ENCODE measurements at places on chromosomes 2 and 18.

GRCh38 chr2:115574667-115575066 is 1132.2 kb downstream of the DPP10 start:
- no peak for DNase-seq
- H3K36me3 ChIP-seq, result no peaks in the 10 kb centered on the region
- H3K27ac ChIP-seq, result no peak overlapping the region
- H3K4me3 ChIP-seq, result no peak overlapping the region
- H3K4me1 ChIP-seq, result no peaks in the 10 kb centered on the region

DNA sequence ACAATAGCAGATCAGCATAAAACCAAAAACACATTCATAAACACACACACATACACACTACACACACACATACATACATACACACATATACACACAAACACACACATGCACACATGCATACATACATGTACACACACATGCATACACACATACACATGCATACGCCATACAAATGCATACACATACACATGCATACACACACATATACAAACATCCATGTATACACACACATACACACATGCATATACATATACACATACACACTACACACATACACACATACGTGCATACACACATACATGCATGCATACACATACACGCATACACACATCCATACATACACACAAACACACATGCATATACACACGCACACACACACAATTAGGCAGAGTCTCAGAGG is 490.1 kb downstream of the TNS1 start:
- no peak overlapping the region for H3K4me3 ChIP-seq
- H3K27ac ChIP-seq, result no peak overlapping the region
- no peak for DNase-seq
- no peaks in the 10 kb centered on the region for H3K36me3 ChIP-seq
- H3K4me1 ChIP-seq, result no peaks in the 10 kb centered on the region
- H3K27me3 ChIP-seq, result peaks cover 4% of the 10 kb centered on the region

- H3K4me3 ChIP-seq, result no peak overlapping the region
- no peak overlapping the region for H3K27ac ChIP-seq
- no peaks in the 10 kb centered on the region for H3K4me1 ChIP-seq
- no peaks in the 10 kb centered on the region for H3K36me3 ChIP-seq
- H3K27me3 ChIP-seq, result no peaks in the 10 kb centered on the region
- DNase-seq, result no peak
Measured at GRCh38 chr2:187527262-187527661, 27.0 kb downstream of the TFPI start.

- H3K36me3 ChIP-seq, result no peaks in the 10 kb centered on the region
- DNase-seq, result no peak
- no peak overlapping the region for H3K4me3 ChIP-seq
Measured at GRCh38 chr2:85516653-85517389, 22.1 kb upstream of the MAT2A start.

GRCh38 chr2:105584435-105585010 is 160.2 kb upstream of the NCK2 start:
- H3K4me3 ChIP-seq, result no peak overlapping the region
- DNase-seq, result no peak

- no peak overlapping the region for H3K4me3 ChIP-seq
- no peak for DNase-seq
- H3K4me1 ChIP-seq, result no peaks in the 10 kb centered on the region
- H3K27me3 ChIP-seq, result no peaks in the 10 kb centered on the region
- H3K27ac ChIP-seq, result no peak overlapping the region
- no peaks in the 10 kb centered on the region for H3K36me3 ChIP-seq
Measured at GRCh38 chr2:192948316-192948715, 753.6 kb upstream of the TMEFF2 start.

- no peak overlapping the region for H3K4me3 ChIP-seq
- H3K27ac ChIP-seq, result no peak overlapping the region
- no peaks in the 10 kb centered on the region for H3K27me3 ChIP-seq
- DNase-seq, result no peak
- peaks cover 3% of the 10 kb centered on the region for H3K36me3 ChIP-seq
Measured at GRCh38 chr2:96792772-96793749, 23.0 kb upstream of the CNNM3 start.

GRCh38 chr2:172437419-172438341 is 10.3 kb downstream of the ITGA6 start:
- no peaks in the 10 kb centered on the region for H3K27me3 ChIP-seq
- peaks cover 30% of the 10 kb centered on the region for H3K36me3 ChIP-seq
- DNase-seq, result peak; percentile 63
- H3K4me1 ChIP-seq, result peaks cover 23% of the 10 kb centered on the region
- H3K27ac ChIP-seq, result no peak overlapping the region
- no peak overlapping the region for H3K4me3 ChIP-seq

DNA sequence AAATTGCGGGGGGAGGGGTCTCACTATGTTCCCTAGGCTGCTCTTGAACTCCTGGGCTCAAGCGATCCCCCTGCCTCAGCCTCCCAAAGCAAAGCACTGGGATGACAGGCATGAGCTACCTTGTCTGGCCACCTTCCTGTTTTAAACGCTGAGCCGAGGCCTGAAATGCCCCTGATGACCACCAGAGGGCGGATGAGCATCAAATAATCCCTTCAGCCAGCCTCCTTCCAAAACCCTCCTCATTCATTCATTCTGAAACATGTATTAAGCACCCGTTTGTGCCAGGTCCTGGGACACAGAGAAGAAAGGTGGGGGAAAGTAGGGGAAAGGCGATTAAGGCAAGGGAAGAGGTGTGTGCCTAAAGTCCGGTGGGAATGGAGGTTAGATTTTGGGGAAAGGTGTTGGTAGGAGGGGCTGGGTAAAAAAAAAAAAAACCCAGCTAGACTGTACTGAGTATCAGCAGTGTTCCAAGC is 30.7 kb upstream of the PTMA start:
- H3K27me3 ChIP-seq, result peaks cover 34% of the 10 kb centered on the region
- H3K36me3 ChIP-seq, result no peaks in the 10 kb centered on the region
- H3K27ac ChIP-seq, result no peak overlapping the region
- no peak overlapping the region for H3K4me3 ChIP-seq
- peak; percentile 90 for DNase-seq
- H3K4me1 ChIP-seq, result peaks cover 34% of the 10 kb centered on the region

- peaks cover 34% of the 10 kb centered on the region for H3K36me3 ChIP-seq
- H3K27me3 ChIP-seq, result no peaks in the 10 kb centered on the region
Measured at GRCh38 chr2:69766014-69766413, 24.1 kb downstream of the ANXA4 start.

- no peaks in the 10 kb centered on the region for H3K4me1 ChIP-seq
- no peak overlapping the region for H3K4me3 ChIP-seq
- no peak for DNase-seq
- peaks cover 10% of the 10 kb centered on the region for H3K27me3 ChIP-seq
- H3K27ac ChIP-seq, result no peak overlapping the region
Measured at GRCh38 chr2:69287544-69287943, 99.5 kb downstream of the GFPT1 start.

GRCh38 chr18:25467226-25467987 is 115.4 kb upstream of the ZNF521 start:
- H3K4me3 ChIP-seq, result no peak overlapping the region
- H3K36me3 ChIP-seq, result no peaks in the 10 kb centered on the region
- H3K27ac ChIP-seq, result no peak overlapping the region
- H3K27me3 ChIP-seq, result no peaks in the 10 kb centered on the region
- no peaks in the 10 kb centered on the region for H3K4me1 ChIP-seq
- no peak for DNase-seq

DNA sequence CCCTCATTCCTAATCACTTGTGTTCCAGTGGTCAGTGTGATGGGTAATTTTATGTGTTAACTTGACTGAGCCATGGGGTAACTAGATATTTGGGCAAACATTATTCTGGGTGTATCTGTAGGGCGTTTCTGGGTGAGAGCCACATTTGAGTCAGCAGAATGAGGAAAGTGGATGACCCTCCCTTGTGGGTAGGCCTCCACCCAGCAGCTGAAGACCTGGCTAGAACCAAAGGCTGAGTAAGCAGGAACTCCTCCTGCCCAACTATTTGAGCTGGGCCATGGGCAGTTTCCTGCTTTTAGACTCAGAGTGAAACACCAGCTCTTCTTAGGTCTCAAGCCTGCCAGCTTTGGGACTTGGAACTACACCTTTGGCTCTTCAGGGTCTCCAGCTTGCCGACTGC is 141.8 kb downstream of the ACKR3 start:
- H3K27ac ChIP-seq, result no peak overlapping the region
- no peaks in the 10 kb centered on the region for H3K4me1 ChIP-seq
- DNase-seq, result no peak
- no peak overlapping the region for H3K4me3 ChIP-seq

DNA sequence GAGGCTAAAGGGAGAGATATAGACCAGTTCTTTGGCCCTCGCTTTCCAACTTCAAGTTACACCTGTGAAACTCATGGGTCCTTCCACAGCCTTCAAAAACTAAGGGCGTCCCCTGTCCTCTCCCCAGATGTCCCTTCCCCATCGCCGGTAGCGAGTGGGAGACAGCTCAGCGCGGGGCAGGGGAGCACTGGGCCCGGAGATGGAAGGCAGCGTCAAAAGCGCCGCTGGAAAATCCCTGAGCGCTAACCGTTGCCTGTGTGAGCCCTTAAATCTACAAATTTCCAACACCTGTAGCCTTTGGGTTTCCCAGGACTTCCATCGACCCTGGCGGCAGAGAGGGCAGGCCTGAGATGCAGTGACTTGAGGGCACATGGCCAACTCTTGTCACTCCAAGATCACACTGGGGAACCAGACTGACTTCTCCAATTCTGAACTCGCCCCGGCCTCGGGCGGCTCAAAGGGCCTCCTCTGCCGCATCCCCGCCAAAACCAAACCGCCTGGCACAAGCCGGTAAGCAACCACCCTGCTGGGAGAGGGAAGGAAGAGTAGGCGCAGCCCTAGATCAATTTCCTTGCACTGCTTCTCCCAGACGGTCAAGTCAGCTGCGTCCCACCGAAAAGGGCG is 879 bp upstream of the EPAS1 start:
- peaks cover 32% of the 10 kb centered on the region for H3K4me1 ChIP-seq
- peak overlapping the region; percentile 66 for H3K4me3 ChIP-seq
- no peak overlapping the region for H3K27ac ChIP-seq
- DNase-seq, result peak; percentile 33

DNA sequence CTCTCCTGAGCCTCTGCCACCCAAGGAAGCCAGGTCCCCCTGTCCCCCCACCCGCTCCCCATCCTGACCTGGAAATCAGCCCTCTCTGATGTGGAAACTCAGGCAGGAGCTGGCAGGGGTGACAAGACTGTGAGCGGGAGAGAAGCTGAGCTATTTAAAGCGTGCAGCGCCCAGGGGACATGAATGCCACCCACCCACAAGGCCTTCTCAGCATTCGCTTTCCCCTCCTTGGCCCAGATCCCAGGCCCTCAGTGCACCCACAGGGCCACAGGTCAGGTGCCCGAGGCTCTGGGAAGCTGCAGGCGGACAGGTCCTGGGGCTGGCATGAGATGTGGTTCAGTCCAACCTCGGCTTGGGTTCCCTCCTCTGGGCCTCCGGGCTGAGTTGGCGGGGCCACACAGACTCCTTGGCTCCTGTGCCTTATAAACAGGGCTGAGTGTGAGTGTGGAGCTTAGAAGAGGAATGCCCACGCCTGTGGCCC is 168.3 kb downstream of the SMAD7 start:
- no peak overlapping the region for H3K4me3 ChIP-seq
- no peaks in the 10 kb centered on the region for H3K36me3 ChIP-seq
- H3K4me1 ChIP-seq, result peaks cover 27% of the 10 kb centered on the region
- no peak for DNase-seq
- H3K27ac ChIP-seq, result no peak overlapping the region

GRCh38 chr2:23546913-23547312 is 161.9 kb downstream of the KLHL29 start:
- peaks cover 9% of the 10 kb centered on the region for H3K4me1 ChIP-seq
- DNase-seq, result no peak
- H3K27ac ChIP-seq, result no peak overlapping the region
- H3K36me3 ChIP-seq, result no peaks in the 10 kb centered on the region
- no peak overlapping the region for H3K4me3 ChIP-seq

DNA sequence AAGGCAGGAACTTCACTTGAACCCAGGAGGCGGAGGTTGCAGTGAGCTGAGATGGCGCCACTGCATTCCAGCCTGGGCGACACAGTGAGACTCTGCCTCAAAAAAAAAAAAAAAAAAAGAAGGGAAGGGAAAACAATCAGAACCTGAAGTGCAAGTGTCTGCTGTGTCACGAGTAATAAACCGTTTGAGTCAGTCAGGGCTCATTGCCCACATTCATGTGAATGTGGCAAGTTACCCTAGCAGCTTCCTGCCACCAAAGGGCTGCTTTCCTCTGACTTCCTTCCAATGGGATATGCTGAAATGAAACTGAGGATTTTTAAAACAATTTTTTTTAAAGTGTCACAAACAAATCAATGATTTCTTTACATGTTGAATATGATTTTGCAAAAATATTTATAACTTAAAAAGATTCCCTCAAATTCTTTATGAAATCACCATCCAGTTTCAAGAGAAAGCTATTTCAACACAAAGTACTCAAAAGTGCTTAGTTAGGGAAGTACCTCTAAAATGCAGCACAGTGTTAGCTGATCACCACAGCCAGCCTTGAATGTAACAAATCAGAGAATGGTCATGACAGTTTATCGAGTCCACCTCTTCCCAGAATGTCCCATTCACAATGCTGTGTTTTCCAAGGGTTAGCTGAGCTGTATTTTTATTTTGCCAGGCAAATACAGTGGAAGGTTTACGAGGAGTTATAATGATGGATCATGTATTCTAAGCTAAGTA is 36.4 kb downstream of the WDSUB1 start:
- no peak overlapping the region for H3K27ac ChIP-seq
- no peak for DNase-seq
- no peaks in the 10 kb centered on the region for H3K27me3 ChIP-seq
- H3K36me3 ChIP-seq, result peaks cover 11% of the 10 kb centered on the region

GRCh38 chr2:232377319-232377718 is 1.2 kb upstream of the ALPP start:
- no peaks in the 10 kb centered on the region for H3K4me1 ChIP-seq
- no peaks in the 10 kb centered on the region for H3K36me3 ChIP-seq
- no peak for DNase-seq
- peaks cover 26% of the 10 kb centered on the region for H3K27me3 ChIP-seq

- H3K27me3 ChIP-seq, result no peaks in the 10 kb centered on the region
- H3K4me1 ChIP-seq, result no peaks in the 10 kb centered on the region
- no peak overlapping the region for H3K27ac ChIP-seq
- H3K4me3 ChIP-seq, result no peak overlapping the region
Measured at GRCh38 chr2:182522972-182523473, 96.2 kb upstream of the PDE1A start.

- H3K4me1 ChIP-seq, result no peaks in the 10 kb centered on the region
- H3K27ac ChIP-seq, result no peak overlapping the region
- DNase-seq, result no peak
- H3K36me3 ChIP-seq, result no peaks in the 10 kb centered on the region
- no peaks in the 10 kb centered on the region for H3K27me3 ChIP-seq
Measured at GRCh38 chr2:184041777-184042176, 556.6 kb upstream of the ZNF804A start.

DNA sequence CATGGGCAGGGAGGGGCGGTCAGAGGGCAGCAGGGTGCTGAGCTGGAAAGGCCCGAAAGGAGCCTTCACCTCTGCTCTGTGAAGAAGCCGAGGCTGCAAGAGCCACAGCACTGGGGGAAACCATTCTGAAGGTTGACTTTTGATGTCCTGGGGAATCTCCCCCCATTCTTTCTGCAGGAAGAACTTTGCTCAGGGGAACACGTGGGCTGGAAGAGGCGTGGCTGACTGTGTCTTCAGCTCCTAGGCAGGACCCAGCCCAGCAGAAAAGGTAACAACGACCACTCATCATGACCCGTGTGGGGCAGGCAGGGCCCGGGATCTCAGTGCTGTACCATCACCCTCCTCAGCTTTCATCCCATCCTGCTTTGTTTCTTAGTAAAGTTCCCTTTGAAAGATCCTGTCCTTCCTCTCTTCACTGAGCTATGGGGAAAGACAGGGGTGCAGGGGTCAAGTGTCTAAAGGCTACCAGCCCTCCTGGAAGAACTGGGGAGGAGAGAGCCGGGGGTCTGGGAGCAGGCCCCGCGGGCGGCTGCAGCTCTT is 312.7 kb downstream of the CELF4 start:
- H3K36me3 ChIP-seq, result no peaks in the 10 kb centered on the region
- H3K27me3 ChIP-seq, result peaks cover 70% of the 10 kb centered on the region
- no peak overlapping the region for H3K27ac ChIP-seq
- no peak for DNase-seq
- no peak overlapping the region for H3K4me3 ChIP-seq

All from activated naive CD4-positive, alpha-beta T cell treated with anti-CD3 and anti-CD28 coated beads, Interleukin-2, amount 10 ng/mL, durations not matched to agents 7 days and 5 days (primary cell).